Activated CD4-positive, alpha-beta T cell treated with anti-CD3 and anti-CD28 coated beads for 24 hours (primary cell): ENCODE measurements at places on chromosomes 7 and 10.

DNA sequence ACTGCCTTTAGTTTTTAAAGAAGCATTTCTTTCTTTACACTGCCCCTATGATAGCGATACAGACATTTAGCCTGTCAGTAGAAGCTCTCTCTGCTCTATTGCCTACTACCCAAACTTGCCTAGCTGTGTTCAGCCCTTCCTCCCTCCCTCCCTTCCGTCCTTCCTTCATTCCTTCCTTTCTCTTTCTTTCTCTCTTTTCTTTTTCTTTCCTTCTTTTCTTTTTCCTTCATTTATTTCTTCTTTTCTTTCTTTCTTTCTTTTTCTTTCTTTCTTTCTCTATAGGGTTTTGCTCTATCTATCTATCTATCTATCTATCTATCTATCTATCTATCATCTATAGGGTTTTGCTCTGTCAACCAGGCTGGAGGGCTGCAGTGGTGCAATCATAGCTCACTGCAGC is 7.1 kb upstream of the ZNF212 start:
- DNase-seq, result no peak

- no peak for DNase-seq
Measured at GRCh38 chr10:89648074-89648473, 3.0 kb upstream of the PANK1 start.

- peak; percentile 89 for DNase-seq
Measured at GRCh38 chr7:923108-924041, 31.1 kb downstream of the ADAP1 start.

DNA sequence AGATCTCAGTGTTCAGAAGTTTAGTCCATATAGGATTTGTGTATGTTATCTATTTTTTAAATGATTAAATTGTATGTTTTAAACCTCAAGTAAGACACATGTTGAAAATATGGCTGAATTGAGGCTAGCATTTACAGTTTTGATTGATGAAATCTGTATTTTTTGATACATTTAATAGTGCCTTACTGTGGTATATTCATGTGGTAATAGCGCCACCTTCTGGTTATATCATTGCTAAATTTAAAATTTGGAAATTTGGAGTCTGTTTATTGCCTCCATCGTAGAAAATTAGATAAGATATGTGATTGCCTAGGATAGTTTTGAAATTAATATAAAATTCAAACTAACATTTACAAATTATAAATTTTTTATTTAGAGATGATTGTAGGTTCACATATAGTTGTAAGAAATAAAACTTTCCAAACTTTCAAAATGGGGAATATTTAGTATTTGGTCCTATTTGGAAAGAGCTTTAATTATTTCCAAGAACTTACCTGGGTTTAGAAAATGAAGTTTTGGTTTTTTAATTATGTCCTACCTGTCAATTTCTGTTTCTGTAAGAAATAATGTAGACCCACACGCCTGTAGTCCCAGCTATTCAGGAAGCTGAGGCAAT is 19.1 kb upstream of the ARMS2 start:
- DNase-seq, result no peak

- no peak for DNase-seq
Measured at GRCh38 chr7:41907444-41907843, 204.6 kb upstream of the INHBA start.

DNA sequence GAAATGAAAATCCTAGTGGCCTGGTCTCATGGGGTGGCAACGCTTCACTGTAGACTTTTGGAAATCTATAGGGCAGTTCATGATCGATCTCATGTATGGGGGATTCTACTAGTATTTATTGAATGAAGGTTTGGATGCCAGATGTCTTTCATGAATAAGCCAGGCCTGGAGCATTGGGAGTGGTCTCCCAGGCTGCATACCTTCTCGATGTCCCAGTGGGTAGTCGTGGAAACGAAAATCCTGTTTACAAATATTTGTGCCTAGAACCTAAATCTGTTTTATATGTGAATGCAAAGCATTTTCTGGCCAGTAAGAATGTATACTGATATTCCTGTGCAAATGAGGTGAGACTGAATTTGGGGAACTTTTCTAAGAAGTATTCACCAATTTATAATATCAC is 105.0 kb upstream of the C1QL3 start:
- no peak for DNase-seq

GRCh38 chr10:80407812-80408241 is 524 bp upstream of the PRXL2A start:
- peak; percentile 43 for DNase-seq
